ENCODE measurements at places on chromosomes 7 and 10.

GRCh38 chr7:140478246-140479061 is 851 bp downstream of the MKRN1 start:
- DNase-seq: no peak

- DNase-seq: no peak
Measured at GRCh38 chr7:116805100-116805544, 57.3 kb upstream of the CAPZA2 start.

GRCh38 chr10:45447416-45447815 is 73.4 kb downstream of the ALOX5 start:
- DNase-seq: no peak

GRCh38 chr10:90066435-90066834 is 365.0 kb downstream of the KIF20B start:
- DNase-seq: no peak

- no peak for DNase-seq
Measured at GRCh38 chr10:119199231-119199992, 8.0 kb upstream of the GRK5 start.

DNA sequence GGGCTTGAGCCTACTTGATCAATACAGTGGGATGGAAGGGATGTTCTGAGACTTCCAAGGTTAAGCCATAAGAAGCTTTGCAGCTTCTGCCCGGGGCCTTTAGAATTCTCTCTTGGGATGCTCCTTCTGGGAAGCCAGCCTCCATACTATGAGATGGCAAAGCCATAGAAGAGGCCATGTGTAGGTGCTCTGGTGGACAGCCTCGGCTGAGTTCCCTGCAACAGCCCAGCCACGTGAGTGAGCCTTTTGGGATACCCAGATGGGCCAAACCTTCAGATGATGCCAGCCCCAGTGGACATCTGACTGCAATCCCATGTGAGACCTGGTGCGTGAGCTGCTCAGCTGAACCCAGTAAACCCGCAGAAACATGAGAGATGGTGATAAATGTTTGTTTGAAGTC is 370.6 kb downstream of the RPS24 start:
- no peak for DNase-seq

DNA sequence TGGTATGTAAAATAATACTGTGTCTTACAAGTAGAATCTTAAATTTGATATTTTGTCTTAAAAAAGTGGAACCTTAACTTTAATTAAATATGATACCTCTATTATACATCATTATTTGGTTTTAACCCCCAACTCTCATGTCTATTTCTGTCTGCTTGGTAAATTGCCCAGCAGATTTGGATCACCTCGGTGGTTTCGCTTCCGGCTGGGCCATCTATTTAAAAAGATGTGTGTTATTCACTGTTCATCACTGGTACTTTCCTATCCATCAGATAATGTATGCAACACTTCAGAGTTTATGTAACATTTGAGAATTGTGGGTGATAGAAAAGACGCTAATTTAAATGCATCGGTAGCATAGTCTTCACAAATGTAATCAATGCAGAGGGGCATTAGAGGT is 119.7 kb downstream of the SND1 start:
- DNase-seq: no peak

DNA sequence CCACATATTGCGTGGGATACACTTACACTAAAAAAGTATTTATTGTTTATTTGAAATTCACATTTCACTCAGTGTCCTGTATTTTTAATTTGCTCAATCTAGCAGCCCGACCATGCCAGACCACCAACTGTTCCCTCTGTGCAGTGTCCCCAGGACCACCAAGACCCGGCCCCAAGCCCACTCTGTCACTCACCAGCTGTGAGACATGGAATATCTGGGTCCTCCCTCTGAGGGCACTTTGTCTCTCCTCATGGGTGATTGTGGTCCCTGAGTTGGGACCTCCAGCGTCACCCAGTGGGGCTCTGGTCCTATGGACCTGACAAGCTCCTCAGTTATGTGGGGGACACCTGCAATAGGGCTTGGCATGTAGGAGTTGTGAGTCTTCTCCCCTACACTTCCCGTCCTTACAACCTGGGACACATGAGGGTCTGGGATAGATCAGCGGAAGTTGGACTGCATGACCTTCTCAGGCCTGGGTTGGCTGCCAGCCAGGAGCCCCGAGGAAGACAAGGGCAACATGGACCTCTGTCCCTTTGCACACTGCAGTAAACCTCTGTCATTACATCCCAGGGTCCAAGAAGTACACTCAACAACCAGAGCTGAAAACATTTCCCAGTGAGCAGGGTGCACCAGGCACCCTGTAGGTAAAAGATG is 12.1 kb downstream of the C10orf71 start:
- no peak for DNase-seq

DNA sequence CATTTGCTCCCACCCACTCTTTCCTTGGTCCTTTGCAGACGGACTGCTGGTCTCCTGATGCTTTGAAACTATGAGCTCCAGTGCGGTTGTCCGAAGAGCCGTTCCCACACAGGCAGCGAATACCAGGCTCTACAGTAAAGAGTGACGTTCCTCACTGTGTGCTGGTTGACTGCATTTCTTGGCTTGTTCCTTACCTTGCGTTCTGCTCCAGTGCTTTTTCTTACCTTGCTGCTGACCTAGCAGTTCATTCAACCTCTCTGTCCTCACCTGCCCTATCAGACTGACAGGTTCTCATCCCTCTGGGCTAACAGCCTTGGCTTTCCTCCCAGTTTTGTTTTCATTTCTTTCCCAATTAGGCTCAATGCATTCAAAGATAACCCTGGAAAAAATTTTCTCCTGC is 214.8 kb downstream of the TMEM178B start:
- DNase-seq: no peak

GRCh38 chr10:84084342-84084741 is 55.0 kb upstream of the GHITM start:
- DNase-seq: no peak

- DNase-seq: no peak
Measured at GRCh38 chr7:131529179-131529578, 27.2 kb downstream of the PODXL start.

DNA sequence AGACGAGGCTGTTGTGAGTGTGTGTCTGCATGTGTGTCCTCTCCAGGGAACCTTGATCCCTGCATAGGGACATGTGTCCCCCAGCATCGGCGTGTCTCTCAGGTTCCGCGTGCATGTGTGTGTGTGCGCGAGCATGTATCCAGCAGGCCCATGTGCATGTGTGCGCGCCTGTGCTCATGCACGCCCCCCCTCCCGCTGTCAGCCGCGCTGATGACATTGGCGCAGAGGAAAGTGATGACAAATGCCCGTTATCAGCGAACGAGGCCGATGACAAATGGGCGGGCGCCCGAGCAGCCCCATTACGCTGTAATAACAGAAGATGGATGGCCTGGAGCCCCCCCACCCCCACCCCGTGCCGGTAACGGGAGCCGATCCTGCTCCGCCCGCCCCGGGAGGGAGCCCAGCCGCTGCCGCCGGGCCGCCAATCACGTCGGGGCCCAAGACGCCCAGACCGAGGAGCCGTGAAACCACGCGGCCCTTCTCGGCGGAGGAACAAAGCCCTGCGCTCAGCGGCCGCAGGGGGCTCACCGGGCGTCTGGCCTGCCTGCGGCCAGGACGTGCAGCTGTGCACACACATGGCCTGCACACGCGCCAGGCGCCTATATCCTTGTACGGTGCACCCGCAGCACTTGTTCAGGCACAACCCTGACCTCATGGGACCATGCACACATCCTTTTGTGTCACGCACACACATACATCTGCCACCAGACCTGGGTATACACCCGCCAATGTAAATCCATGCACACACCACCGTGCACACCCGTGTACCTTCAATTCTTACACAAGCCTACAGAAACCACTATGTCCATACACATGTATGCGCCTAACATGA is 21.5 kb downstream of the POLL start:
- no peak for DNase-seq

DNA sequence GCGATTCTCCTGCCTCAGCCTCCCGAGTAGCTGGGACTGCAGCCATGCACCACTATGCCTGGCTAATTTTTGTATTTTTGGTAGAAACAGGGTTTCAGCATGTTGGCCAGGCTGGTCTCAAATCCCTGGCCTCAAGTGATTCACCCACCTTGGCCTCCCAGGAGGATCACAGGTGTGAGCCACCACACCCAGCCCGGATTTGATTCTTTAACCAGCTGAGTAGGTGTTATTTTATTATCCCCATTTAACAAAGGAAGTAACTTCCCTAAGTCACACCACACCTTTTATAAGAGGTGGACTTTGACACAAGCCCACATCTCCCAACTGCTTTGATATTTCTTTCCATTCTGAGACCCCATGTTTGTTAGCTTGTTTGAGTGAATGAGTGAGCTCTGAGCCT is 25.0 kb downstream of the SLC25A28 start:
- DNase-seq: no peak

GRCh38 chr10:47255033-47255813 is 44.8 kb upstream of the GDF10 start:
- no peak for DNase-seq

- DNase-seq: no peak
Measured at GRCh38 chr7:129123510-129123857, 21.0 kb upstream of the TSPAN33 start.

DNA sequence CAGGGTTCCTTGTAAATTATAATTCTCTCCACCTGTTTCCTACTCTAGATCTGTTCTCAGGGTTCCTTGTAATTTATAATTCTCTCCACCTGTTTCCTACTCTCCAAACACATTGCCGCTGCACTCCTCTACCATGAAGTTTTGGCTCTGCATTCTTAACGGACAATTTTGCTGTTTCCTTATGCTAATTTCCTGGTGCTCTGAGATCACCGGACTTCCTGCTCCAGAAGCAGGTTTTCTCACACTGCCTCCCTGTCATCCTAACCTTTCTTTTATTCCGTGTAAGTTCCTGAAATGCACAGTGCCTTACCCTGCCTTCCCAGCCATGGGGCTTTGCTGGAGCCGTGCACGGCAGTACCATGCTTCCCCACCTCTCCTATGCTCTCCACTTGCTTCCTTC is 256.8 kb downstream of the PLXNA4 start:
- DNase-seq: no peak

GRCh38 chr7:875476-876076 is 778 bp upstream of the GET4 start:
- DNase-seq: no peak

GRCh38 chr10:117936141-117936540 is 110.6 kb downstream of the RAB11FIP2 start:
- DNase-seq: no peak

GRCh38 chr10:32616438-32616837 is 170.5 kb downstream of the CCDC7 start:
- no peak for DNase-seq

- DNase-seq: no peak
Measured at GRCh38 chr7:85070967-85071628, 115.8 kb downstream of the SEMA3D start.
